ENCODE measurements at places on chromosomes 2 and 18.

GRCh38 chr2:238391042-238391689 is 35.6 kb upstream of the ASB1 start:
- DNase-seq, result no peak

GRCh38 chr18:40197711-40198110 is 1757.3 kb upstream of the PIK3C3 start:
- no peak for DNase-seq

DNA sequence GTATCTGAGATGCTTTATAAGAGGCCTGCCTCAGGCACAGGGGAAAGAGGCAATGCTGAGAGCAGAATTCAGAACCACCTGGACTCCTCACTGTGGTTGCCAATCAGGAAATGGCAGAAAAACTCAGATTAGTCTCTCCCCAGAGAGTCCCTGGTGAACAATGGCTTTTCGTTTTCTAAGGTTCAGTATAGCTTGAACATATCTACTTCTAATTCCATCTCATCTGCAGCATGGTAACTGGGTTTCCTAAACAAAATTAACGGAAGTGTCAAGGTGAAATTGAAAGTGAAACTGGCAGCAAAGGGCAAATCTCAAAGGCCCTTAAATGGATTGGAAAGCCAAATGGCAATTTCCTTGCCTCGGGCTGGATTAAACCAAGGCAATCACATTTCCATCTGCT is 480.2 kb upstream of the ACVR2A start:
- no peak for DNase-seq

DNA sequence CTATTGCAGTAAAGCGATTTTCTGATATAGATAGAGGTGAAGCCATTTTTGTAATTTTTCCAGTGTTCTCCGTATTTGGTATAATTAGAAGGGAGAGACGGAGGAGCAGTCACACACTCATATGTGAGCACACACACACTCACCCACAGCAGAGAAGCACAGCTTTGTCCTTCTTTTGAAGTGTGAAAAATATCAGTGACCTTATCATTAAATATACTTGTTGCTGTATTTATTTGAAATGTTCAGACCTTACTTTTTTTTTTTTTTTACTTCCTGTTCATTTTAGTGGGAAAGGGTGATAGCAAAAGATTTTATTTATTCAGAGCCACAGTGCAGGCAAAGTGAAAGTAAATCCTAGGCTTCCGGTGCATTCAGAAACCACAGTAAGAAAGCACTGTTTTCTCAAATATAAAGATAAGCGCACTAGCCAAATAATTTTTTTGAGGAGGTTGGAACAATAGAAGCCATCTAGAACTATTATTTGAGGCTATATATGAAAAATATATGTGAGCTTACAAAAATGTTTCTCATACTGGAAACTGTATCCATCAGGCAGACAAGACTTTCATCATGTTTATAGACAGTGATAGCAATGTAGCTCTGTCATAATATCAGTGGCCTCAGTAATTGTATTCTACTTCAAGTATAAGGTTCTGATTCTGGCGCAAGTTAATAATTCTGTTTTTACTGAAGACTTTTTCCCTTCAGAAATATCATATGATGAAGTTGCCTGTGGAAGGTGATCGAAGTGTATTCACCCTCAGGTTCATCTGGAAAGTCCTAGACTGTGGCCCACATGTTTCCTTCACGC is 37.2 kb downstream of the TSHZ1 start:
- DNase-seq, result no peak

- DNase-seq, result no peak
Measured at GRCh38 chr2:105081006-105081601, 43.2 kb downstream of the MRPS9 start.

DNA sequence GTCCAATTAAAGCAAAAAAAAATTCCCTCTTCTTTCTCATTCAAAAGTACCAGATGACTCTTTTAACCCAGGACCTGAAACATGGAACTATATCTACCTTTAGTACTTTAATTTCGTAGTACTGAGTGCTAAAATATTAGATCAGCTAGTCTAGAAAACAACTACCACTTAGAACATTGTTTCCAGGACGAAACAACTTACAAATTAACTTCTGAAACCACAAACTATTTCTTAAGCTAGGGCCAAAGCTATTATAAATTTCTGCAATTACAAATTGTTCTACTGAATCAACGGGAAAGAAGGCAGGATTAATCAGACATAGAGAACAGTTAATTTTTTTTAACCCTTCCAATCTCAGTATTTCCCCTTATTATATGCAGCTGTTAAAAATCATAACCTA is 39.9 kb downstream of the DARS1 start:
- DNase-seq, result no peak

- DNase-seq, result no peak
Measured at GRCh38 chr2:26850000-26850431, 2.1 kb downstream of the DPYSL5 start.

- DNase-seq, result no peak
Measured at GRCh38 chr2:133421516-133422324, 146.5 kb downstream of the NCKAP5 start.

GRCh38 chr2:26672112-26672817 is 20.3 kb upstream of the KCNK3 start:
- no peak for DNase-seq

DNA sequence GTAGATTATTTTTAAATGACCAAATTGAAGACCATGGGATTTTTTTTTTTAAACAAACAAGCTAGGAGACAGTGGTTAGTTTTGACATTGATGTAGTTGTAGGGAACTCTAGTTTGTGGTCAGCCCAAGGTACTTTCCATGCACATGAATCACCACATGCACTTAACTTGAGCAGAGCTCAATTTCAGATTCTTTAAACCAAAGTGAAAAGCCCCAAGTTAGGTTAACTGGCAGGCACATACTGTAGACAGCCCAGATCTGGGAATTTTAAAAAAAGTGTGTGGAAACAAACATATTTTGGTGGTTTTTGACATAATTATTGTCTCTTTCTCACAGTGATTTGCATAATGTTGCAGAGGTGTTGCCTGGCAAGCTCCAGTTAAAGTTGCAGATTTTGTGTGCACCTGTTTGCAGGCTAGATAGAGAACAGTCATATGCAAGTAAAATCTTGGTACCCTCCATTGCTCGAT is 88.4 kb downstream of the BCL2L11 start:
- DNase-seq, result no peak

GRCh38 chr18:10010611-10011015 is 96.8 kb downstream of the VAPA start:
- no peak for DNase-seq

- DNase-seq, result no peak
Measured at GRCh38 chr18:30527917-30528316, 514.6 kb downstream of the DSC3 start.

DNA sequence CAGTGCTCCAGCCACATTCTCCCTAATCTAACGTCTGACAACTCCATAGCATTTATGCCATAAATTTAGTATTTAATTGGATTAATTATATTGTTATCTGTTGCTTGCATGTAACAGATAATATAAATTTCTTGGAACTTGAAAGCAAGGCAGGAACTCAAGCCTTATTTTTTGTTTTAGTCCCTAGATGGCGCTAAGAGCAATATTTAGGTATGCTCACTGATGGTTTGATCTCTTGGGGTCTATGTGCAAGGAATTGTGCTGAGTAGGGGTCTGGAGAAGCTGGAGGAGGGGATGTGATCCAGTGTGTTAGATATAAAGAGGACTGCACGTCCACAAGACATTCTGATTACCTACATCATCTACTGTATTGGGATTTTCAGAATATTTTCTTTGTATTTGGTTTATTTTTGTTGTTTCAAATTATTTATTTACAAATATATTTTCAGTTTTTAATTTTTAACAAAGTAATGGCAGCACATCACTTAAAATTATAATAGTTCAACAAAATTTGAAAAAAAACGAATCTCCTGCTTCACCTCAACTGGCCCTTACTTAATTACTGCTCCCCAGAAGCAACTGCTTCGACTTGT is 32.8 kb downstream of the KATNAL2 start:
- DNase-seq, result no peak

- DNase-seq, result no peak
Measured at GRCh38 chr2:96955762-96956161, 30.6 kb downstream of the FAM178B start.

DNA sequence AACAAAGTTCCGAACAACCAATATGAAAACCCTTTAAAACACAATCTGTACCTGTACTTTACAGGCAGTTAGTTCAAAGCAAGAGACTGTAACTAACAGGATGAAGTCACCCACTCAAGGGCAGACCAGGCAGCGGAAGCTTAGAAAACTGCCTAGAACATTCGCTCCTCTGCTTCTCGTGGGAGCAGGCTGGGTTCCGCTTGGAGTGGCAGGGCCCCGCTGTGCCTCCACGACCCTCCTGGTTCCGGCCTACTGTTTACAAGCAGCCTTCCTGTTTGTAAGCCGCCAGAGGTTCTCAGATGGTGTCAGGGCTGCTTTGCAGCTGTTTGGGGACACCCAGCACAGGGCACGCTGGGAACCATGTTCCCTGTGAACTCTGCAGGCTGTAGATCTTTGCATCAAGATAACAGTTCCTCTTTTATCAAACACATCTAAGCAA is 31.3 kb downstream of the CIB4 start:
- no peak for DNase-seq

DNA sequence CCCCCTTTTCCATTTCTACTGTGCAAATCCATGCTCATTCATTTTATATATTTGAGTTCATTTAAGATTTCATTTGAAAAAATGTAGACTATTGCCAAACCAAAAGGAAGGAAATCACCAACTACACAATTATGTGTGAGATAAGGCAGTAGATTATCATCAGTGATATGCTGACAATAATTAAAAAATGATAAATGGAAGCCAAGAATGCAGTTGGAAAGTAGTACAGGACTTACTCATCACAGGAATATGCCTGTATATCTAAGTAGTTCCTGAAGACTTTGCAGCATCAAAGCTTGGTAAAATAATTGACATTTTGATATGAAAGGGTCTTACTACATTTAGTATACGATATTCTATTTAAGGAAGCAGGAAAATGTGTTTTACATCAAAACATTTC is 166.1 kb upstream of the OTX1 start:
- DNase-seq, result no peak

DNA sequence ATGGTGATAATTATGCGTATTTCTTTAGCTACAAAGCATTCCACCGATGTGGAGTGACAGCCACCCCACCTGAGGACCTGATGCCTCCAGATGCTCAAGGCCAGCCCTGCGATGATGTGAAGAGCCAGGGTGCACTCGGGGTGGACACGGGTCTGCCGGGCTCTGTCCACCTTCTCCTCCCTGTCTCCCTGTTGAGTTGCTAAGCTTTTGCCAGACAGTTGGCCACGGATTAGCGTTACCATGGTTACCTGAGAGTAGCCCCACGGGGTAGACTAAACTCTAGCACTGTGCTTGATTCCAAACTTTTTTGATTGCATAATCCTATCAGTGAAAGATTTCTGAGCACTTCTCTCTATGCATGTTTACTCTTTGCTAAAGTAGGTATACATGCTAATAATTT is 86.2 kb downstream of the SMIM21 start:
- no peak for DNase-seq

DNA sequence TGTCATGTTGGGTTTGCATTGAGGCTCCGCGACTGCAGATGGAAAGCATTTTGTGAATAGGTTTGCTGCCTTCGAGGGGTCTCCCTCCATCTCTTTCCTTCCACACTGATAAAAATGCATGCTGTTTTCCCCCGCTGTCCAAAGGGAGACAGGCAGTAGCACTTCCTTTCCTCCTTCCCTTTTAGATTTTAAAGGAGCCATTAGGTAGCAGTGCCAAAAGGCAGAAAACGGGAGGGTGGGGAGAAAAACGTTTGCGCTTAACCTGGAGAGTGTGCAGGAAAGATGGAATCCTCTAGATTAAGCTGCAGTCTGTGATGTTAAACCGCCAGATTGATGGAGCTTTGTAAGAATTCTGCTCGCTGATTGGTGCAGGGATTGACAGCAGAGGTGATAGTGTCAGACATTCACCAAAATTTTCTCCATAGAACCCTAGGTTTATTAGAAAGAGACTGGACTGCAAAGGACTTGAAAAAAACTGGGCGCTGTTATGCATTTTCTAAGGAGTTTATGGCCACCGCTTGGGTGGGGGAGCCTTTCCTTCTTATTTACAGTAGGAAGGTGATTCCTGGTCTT is 688 bp downstream of the MAPRE2 start:
- DNase-seq, result no peak

- DNase-seq, result no peak
Measured at GRCh38 chr18:13791181-13791580, 32.8 kb upstream of the MC5R start.

- no peak for DNase-seq
Measured at GRCh38 chr2:187552381-187552780, 1.9 kb downstream of the TFPI start.

DNA sequence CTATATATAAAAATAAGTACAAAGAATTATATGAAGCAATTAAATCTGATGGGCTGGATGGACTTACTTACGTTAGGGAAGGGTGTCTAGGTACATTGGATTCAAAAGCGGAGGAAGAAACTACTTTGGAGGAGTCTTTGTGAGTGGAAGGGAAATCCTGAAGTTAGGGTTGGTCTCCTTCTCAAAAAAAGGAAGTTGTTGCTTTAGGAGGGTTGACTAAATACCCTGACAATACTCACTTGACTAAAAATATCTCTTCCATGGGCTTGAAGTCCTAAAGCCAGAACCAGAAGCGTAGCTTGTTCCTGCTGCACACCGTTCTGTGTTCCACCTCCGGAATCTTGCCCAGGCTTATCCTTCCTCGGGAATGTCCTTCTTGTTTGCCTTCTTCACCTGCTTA is 143.3 kb upstream of the ZEB2 start:
- DNase-seq, result no peak

GRCh38 chr2:74571058-74571457 is 16.5 kb downstream of the DOK1 start:
- DNase-seq, result no peak

DNA sequence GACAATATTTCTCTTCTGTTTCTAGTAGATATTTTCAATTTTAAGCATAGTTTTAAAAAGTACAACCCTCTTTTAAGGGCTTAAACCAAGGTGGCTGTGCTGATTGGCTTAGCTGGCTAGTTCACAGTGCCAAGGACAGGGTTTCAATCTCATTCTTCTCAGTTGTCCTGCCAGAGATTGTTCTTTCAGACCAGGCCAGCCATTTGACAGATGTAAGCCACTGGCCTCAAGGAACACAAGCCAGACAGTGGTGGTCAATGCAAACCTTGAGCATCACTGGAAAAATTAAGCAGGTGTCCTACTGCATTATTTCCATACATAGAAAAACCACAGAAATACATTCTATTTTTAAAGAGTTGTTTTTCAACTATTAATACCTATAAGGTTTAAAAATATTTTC is 5.9 kb downstream of the RNF103 start:
- no peak for DNase-seq

GRCh38 chr2:240925568-240926515 is 19.7 kb downstream of the CROCC2 start:
- DNase-seq, result no peak

DNA sequence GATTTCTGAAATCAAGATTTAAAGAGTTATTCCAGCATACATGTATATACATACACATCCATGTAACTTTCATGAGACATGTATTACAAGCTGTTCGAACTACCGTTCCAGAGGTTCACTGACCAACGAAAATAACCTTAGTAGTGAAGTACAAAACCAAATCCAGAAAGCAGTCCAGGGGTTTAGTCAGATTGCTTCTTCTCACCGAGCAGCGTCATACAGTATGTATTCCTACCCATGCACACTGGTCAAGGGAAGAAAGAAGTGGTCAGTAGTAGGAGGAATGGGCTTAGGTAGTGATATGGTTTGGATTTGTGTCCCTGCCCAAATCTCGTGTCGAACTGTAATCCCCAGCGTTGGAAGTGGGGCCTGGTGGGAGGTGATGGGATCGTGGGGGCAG is 45.3 kb downstream of the E2F6 start:
- no peak for DNase-seq

Measured in stimulated activated CD8-positive, alpha-beta memory T cell treated with anti-CD3 and anti-CD28 coated beads, Interleukin-15, amount 100 ng/mL, for 1 hour (primary cell).